SW 1271 (cell line): ENCODE measurements at places on chromosomes 13 and 19.

DNA sequence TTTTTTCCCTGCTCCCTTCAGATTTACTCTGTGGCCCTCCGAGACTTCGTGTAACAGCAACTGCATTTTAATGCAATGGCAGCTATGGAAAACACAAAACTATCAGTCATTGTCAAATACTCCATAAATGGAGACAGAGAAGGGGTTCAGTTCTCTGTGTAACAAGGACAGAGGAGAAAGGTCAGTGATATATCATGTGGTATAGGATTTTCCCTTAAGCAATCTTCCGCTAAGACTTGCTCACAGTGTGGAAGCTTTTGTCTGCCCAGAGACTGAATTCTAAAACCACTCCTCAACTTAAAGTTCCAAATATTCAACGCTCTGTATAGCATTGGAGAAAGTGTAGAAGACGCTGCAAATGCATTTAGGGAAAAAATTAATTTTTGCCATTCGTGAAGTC is 111.3 kb upstream of the EDNRB start:
- DNase-seq, result no peak

GRCh38 chr13:92461402-92461801 is 765.2 kb upstream of the GPC6 start:
- no peak for DNase-seq

DNA sequence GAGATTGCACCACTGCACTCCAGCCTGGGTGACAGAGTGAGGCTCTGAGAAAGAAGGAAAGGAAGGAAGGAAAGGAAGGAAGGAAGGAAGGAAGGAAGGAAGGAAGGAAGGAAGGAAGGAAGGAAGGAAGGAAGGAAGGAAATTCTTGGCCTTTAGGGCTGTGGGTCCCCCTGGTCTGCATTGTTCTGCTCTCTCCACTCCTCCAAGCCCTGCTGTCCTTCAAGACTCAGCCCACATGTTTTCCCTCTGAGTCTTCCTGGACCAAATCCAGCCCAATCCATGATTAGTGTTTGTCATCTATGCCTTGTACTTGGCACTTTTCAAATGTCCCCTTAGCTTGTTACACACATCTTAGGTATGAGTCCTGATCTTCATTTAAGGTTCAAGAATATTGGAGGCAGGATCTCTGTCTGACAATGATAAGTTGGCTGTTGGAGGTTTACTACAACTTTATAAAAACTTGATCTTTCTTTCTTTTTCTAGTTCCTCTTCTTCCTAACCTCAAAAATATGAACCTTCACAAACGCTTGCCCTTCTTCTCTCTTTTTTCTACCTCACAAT is 48.8 kb upstream of the INTS6 start:
- no peak for DNase-seq

DNA sequence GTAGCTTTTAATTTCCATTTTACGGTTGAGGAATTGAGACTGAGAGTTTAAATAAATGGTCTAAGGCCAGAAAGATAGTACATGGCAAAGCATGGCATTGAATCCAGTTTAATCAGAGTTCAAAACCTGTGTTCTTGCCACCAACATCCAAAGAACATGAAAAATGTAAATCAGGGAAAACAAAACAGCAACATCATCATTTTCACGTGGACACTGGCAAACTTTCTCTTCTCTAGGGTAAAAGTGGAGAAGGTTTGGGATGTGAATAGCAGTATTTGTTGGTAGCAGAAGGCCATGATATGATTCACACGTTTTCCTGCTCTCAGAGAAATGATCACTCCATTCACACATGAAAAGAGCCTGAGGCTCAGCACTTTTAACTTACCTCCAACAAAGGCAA is 357.7 kb downstream of the UQCRFS1 start:
- DNase-seq, result no peak

DNA sequence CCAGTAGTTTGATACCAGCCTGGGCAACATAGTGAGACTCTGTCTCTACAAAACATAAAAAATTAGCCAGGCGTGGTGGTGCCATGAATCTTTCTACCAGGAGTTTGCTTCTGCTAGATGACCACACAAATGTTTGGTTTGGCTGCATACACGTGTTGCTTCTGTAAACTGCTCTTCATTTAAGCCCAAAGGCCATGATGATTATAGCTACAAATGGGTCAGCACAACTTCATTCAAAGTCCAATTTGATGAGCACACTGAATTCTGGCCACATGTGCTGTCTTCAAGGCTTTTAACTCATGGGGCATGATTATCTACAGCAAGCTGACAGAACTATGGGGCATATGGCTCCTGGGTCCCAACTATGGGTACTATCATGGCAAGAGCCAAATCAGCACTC is 46.3 kb upstream of the DCT start:
- DNase-seq, result no peak

DNA sequence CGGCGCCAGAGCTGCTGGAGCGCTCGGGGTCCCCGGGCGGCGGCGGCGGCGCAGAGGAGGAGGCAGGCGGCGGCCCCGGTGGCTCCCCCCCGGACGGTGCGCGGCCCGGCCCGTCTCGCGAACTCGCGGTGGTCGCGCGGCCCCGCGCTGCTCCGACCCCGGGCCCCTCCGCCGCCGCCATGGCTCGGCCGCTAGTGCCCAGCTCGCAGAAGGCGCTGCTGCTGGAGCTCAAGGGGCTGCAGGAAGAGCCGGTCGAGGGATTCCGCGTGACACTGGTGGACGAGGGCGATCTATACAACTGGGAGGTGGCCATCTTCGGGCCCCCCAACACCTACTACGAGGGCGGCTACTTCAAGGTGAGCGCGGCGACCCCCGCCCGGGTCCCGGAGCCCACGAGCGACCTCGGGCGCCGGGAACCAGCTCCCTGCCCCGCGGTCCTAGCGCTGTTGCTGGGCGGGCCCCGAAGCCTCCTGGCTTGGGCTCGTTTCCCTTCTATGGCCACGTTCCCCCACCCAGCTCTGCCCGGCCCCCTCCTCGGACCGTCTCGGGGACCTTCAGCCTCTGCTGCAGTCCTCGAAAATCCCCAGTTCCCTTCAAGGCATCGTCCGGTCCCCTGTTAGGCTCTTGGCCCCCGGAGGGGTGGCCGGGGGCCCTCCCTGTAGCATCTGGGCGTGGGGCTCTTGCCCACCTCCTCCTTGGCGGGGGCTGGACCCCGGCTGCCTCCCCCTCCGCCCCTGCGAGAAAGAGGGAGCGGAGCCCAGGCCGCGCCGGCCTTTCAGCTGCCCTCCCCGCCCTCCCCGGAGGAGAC is at the start of gene CDC34:
CDC34 (plus strand) TSS at position 8 of the 808 bp plus-strand sequence; CDS start at position 180, 172 bp downstream.
- no peak for DNase-seq

GRCh38 chr13:38850868-38851626 is 139.6 kb downstream of the STOML3 start:
- no peak for DNase-seq
